ENCODE measurements at places on chromosomes 5 and 9.
A peak's percentile ranks its signal among the peaks of the same experiment; 100 is the strongest.

GRCh38 chr5:23169660-23170416 is 316.7 kb upstream of the CDH12 start:
- no peak for DNase-seq

GRCh38 chr5:107743373-107744000 is 72.8 kb upstream of the EFNA5 start:
- DNase-seq: no peak

- DNase-seq: no peak
These were observed 126.1 kb upstream of the PAPPA start for GRCh38 chr9:116027511-116027910.

DNA sequence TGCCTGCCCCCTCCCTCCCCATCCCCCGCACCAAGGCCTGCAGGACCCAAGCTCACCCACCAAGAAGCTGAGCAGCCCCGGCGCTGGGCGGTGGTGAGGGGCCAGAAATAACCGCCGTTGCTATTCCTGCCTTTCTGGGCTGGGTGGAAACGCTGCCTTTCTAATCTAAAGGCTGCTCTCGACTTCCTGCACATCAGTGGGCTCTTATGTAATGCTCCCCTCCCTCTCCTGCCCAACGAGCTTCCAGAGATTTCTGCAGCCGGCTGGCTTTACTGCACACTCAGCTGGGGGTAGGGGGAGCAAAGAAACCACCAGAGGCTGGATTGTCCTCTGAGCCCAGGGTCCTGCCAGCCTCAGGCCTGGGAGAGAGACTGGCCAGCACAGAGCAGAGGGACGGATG is 6.9 kb upstream of the EGR1 start:
- no peak for DNase-seq

GRCh38 chr5:163498886-163499285 is 6.5 kb upstream of the MAT2B start:
- DNase-seq: no peak

DNA sequence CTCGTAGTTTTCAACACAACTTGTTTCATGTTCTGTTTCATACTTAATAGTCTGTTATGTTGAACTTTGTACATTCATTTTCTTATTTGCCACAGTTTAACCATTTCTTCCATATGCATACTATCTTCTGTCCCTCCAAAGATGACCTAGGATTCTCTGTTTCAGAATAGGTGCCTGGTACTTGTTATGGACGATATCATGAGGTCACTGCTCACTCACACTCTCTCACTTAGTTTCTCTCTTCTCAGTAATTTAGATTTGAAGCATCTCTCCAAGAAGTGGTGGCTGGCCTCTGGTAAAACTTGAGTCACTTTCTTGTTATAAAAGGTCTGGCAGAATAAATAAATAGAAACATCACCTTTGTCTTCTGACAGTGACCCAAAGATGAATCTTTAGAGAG is 28.4 kb downstream of the FBXO38 start:
- DNase-seq: no peak

DNA sequence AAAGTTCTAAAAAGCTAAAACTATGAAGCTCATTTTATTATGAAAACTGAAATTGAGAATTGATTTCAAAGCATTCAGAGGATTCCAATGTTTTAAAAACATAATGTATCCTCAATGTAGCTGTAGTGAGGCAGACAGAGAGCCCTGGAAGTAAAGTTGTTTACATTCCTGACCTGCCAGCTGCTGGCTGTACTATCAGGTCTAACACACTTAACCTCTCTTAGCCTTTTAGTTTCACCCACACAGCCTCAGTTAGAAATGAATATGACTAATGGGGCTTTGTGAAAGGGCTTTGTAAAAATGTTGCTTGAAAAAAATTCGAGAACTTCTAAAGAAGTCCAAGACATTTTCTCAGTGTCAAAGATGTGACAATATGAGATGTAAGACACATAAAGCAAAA is 122.6 kb downstream of the FBXL17 start:
- DNase-seq: no peak

DNA sequence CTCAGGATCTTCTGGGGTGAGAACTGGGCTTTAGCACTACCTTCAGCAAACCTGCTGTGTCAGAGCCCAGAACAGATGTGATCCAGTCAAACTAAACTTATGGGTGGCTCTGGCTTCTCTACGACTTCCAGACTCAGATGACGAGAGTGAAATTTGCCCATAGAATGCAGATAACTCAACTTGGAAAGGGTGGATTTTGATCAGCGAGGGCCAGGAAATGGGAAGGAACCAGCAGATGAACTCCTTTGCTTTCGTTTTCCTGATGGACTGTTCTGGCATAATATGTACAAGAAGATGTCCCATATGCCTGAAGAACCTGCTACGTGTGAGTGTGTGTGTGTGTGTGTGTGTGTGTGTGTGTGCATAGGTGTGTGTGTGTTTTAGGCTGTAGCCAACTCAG is 132.0 kb upstream of the MOCS2 start:
- no peak for DNase-seq

- DNase-seq: peak; percentile 81
These were observed 71.7 kb upstream of the TBCA start for GRCh38 chr5:77847814-77848290.

- DNase-seq: no peak
These were observed 6.3 kb upstream of the TDRD7 start for GRCh38 chr9:97405551-97405950.

GRCh38 chr9:93510041-93510440 is 56.7 kb upstream of the FAM120AOS start:
- DNase-seq: no peak

GRCh38 chr9:93124793-93125192 is 9.3 kb downstream of the NINJ1 start:
- DNase-seq: peak; percentile 39

- peak; percentile 14 for DNase-seq
These were observed 223.2 kb downstream of the FSTL4 start for GRCh38 chr5:133389066-133389590.

Measured in ecto neural progenitor cell (in vitro differentiated cells).